ENCODE measurements at places on chromosomes 3 and 15. TPM values are rescaled to one million over a fixed set of nuclear protein-coding genes. Genes with fewer than 3 reads are reported as not detected.
A peak's percentile ranks its signal among the peaks of the same experiment; 100 is the strongest.

GRCh38 chr3:115099986-115100571 is 47.0 kb downstream of the ZBTB20 start:
- peak; percentile 76 for DNase-seq

DNA sequence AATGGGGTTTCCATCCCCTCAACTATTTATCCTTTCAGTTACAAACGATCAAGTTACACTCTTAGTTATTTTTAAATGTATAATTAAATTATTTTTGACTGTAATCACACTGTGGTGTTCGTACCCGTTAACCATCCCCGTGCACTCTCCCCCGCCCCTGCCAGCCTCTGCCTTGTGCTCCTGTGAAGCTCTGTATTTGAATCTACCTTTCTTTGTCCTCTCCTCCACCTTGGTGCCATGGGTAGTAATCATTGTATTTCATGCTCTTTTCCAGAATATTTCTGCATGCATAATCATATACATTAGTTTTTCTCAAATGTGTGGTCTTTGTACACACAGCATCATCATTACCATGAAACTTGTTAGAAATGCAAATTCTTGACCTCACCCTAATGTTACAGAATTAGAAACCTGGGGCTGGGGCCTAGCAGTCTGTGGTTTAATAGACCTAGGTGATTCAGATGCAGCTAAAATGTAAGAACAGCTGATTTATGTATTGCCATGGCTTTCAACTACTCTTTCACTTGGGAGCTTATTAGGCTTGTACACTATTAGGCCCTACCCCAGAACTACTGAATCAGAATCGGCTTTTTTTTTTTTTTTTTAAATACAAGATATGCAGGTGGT is 91.5 kb downstream of the STT3B start:
- no peak for DNase-seq

- peak; percentile 77 for DNase-seq
Measured at GRCh38 chr3:64321747-64322146, 96.5 kb upstream of the PRICKLE2 start.

- no peak for DNase-seq
Measured at GRCh38 chr15:57538265-57538529, 53.5 kb upstream of the MYZAP start.

DNA sequence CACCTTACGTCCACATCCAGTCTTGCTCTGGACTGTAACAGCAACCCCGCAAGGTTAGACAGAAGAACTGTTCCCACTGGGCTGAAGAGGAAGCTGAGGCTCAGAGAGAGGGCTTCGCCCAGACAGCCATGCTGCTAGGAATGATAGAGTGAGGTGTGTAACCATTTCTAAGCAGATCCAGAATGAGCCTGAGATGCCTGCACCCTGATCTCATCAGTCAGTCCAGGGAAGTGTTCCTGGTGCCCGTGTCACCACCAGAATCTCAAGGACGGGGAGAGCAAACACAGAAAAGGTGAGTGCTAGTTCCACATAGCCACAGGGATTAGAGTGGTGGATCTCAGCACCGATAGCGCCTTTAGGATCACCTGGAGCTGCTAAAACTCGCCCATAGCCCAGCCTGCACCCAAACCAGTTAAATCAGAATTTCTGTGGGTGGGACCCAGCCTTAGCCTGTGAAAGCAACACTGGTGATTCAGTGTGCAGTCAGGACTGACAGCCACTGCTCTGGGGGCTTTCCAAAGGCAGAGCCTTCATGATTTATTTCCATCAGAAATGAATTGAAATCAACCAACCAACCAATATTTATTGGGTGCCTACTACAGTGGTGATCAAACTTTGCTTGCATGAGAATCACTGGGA is 12.3 kb downstream of the ISLR start:
- DNase-seq, result no peak

- no peak for DNase-seq
Measured at GRCh38 chr15:39997639-39998038, 41.3 kb downstream of the SRP14 start.

- DNase-seq, result no peak
Measured at GRCh38 chr3:42079701-42080452, 11.3 kb upstream of the TRAK1 start.

DNA sequence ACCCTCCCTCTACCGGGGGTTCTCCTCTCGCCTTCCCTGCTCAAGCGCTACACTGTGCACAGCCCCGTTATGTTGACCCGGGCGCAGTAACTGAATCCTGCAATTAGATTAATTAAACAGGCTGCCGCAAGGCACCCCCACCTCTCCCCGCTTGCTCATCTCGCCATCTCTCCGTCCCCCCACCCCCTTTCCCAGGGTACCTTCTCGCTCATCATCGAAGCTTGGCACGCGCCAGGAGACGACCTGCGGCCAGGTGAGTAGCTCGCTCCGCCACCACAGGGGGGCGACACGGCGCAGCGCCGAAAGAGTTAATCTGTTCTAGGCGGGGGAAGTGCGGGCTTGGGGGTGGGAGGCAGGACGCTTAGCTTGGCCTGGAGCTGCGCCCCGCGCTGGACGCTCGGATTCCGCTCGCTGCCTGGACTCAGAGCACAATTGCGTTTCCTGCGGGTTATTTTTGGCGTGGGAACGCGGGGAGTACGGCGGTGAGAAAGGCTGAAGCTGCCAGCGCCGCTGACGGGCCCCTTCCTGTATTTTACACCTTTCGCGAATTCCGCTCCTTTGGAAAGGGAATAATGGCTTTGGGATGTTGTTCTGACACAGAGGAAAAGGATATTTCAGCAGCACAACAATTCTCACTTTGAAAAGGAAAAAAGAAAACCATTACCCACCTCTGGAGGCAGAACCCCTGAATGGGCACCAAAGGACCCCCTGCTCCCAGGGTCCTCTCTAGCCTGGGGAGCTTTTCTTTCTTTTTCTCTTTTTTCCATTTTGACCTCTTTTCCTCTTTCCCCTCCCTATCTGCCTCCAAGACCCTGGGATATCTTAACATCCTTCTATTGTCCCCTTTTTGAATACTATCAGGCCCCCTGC is 1.5 kb downstream of the DLL4 start:
- no peak for DNase-seq

The LPP gene
- 32.4 TPM for total RNA-seq

All from LHCN-M2 (cell line).